Psoas muscle (tissue), 8 donors: ENCODE measurements at places on chromosomes 5 and 9. TPM values are rescaled to one million over a fixed set of nuclear protein-coding genes. Genes with fewer than 3 reads are reported as not detected.

Gene SYK
- polyA plus RNA-seq = 0.52 TPM

Gene ADGRD2
- not detected for polyA plus RNA-seq

Gene RELL2
- 0.63 TPM for polyA plus RNA-seq

Gene CCDC187
- polyA plus RNA-seq = not detected

Gene PCDHGA8
- polyA plus RNA-seq = 0.30 TPM

Gene CBY3
- 0.16 TPM for polyA plus RNA-seq

Gene RABL6
- polyA plus RNA-seq = 82.5 TPM

Gene BRINP1
- not detected for polyA plus RNA-seq

Gene PCDHB7
- 0.18 TPM for polyA plus RNA-seq

Gene SLC46A2
- not detected for polyA plus RNA-seq

Gene TTF1
- polyA plus RNA-seq = 33.8 TPM

Gene EFNA5
- polyA plus RNA-seq = 0.52 TPM

Gene PCDHGB3
- 0.17 TPM for polyA plus RNA-seq

Gene CD14
- 9.0 TPM for polyA plus RNA-seq

Gene SPATA31E1
- polyA plus RNA-seq = not detected

Gene FOXD1
- polyA plus RNA-seq = 0.17 TPM

Gene UBE2R2
- polyA plus RNA-seq = 37.5 TPM

Gene SMC2
- 1.6 TPM for polyA plus RNA-seq

Gene ACOT12
- polyA plus RNA-seq = not detected

Gene LMNB1
- 0.72 TPM for polyA plus RNA-seq

Gene CDC20B
- not detected for polyA plus RNA-seq
